CD14-positive monocyte (primary cell): ENCODE measurements at places on chromosomes 11 and 22.

DNA sequence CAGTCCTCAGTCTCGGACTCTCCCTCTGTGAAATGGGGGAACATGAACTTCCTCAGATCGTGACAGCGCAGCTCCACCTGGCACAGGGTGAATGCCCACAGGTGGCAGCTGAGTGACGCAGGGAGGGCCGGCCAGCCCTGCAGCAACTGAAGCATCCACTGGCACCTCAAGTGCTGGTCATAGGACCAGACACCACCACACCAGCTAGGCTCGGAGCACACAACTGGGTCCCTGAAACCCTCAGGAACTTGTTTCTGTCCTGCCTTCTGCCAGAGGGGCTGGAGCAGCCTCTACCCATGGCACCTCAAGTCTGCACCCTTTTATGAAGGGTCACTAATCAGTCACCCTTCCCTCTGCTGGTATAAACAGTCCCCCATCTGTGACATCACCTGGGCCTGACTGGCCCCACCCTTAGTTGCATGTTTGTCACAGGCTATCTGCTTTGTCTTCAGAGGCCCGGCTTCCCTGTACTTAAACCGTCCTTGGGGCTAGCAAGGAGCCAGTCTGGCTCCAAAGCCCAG is 7.4 kb upstream of the CDC42BPG start:
- DNase-seq: no peak

DNA sequence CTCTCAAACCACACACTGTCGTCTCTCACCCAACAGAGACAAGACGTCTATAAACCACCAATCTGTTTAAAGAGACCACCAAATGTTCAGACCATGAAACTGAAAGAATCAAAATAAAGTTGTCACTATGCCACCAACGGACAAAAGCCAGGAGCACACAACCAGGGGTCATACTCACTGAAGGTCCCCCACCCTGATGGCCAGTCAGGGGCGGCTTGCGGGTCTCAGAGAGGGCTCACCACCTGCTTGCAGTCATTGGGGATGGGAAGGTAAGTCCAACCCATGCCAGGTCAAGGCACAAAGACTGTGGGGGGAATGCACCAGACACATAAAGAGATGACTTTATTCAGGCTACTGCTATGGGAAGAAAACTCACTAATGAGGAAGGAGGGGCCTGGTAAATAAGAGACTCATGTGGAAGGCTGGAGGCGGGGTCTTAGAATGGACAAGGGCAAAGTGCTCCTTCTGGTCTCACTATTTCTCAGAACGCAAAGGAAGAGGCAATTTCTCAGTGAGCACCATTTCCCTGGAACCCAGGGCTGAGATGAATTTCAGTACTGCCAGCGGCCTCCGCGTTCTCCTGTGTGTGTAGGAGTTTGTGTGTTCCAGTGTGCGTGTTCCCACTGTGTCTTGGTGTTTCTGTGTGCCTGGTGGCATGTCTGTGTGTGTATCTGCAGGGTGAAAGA is 17.3 kb downstream of the SCARF2 start:
- no peak for DNase-seq

DNA sequence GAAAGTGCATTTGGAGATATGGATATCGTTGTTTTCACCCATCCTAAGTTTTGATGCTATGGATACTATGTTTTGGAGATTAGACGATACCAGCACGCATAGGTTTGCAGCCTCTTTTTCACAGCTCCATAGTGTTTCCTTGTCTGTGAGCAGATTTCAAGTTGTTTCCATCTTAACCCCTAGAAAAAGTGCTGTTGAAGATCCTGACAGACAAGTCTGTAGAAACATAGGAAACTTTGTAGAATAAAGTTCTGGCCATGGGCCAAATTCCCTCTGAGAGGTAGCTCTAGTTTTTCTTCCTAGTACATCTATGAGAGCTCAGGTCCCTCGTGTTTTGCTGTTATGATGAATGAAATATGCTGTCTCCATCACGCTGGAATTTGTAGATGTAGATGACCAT is 32.4 kb downstream of the ST3GAL4 start:
- no peak for DNase-seq

DNA sequence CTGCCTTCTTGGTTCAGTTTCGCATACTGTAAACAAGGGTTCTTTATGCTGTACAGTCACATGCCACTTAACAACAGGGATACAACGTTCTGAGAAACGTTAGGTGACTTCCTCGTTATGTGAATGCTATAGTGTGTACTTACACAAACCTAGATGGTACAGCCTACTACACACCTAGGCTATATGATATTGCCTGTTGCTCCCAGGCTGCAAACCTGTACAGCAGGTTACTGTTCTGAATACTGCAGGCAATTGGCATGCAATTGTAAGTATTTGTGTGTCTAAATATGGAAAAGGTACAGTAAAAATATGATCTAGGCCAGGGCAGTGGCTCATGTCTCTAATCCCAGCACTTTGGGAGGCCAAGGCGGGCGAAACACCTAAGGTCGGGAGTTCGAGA is 85.7 kb upstream of the PRDM11 start:
- no peak for DNase-seq

- no peak for DNase-seq
Measured at GRCh38 chr22:23548501-23549197, 31.4 kb downstream of the IGLL1 start.

- DNase-seq: no peak
Measured at GRCh38 chr11:93192163-93192562, 5.6 kb downstream of the SLC36A4 start.

GRCh38 chr11:1202154-1202775 is 20.6 kb upstream of the MUC5B start:
- DNase-seq: no peak

GRCh38 chr11:44988981-44989635 is 38.4 kb upstream of the TP53I11 start:
- DNase-seq: no peak

DNA sequence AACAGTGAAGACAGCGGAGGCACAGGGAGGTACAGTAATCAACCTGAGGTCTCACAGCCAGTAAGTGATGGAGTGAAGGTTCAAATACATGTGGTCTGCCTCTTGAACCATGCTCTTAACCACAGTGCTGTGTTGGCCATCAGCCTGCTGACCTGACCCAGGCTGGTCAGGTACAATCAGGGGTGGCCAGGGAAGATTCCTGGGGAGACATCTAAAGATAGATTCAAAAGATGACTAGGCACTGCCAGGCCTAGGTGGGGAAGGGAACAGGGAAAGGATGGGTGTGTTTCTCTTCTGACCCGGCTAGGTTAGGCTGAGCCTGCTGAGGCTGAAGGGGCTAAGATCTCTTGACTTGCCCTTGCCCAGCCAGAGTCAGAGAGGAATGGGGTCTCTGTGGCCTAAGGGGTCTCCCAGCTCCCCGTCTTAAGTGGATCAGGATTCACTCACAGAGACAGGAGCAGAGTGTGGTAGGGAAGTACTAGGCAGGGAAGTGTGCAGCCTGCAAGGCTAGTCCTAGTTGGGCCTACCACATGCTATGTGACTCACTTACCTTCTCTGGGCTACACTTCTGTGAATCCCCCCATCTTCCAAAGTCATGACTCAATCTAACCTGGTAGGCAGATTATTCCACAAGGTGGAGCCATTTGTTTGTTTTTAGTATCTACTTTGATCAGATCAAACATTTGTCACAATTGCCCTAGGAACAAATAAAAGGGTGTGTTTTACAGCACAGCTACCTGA is 10.4 kb upstream of the SREBF2 start:
- peak; percentile 88 for DNase-seq

GRCh38 chr11:106331176-106331575 is 253.7 kb downstream of the AASDHPPT start:
- no peak for DNase-seq

- DNase-seq: no peak
Measured at GRCh38 chr11:61680622-61681221, 531 bp downstream of the DAGLA start.

DNA sequence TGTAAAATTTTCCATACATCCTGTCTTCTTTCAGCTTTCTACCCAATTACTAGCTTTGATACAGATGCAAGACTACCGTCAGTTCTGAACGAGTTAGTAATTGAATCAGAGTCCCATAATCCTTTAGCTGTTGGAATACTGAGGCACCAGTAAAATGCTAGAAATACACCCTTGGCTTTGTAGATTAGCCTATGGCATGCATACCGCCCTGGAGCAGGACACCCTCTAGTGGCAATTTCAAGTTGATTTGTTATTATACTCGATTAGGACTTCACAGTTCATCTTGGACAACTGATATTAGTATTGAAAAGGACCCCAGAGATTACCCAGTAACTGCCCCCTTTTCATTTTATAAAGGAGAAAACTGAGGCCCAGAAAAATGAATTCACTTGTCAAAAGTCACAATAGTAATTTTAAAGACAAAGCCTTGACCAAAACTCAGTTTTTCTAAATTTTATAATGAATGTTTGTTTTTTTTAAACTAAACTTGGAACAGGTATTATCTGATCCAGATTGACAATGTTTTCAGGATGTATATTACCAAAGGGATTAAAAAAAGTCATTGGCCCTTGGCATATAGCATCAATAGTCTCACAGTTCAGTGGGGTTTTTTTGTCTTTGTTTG is 72.6 kb downstream of the HIPK3 start:
- peak; percentile 53 for DNase-seq

GRCh38 chr11:86335131-86335767 is 33.2 kb downstream of the HIKESHI start:
- DNase-seq: no peak

DNA sequence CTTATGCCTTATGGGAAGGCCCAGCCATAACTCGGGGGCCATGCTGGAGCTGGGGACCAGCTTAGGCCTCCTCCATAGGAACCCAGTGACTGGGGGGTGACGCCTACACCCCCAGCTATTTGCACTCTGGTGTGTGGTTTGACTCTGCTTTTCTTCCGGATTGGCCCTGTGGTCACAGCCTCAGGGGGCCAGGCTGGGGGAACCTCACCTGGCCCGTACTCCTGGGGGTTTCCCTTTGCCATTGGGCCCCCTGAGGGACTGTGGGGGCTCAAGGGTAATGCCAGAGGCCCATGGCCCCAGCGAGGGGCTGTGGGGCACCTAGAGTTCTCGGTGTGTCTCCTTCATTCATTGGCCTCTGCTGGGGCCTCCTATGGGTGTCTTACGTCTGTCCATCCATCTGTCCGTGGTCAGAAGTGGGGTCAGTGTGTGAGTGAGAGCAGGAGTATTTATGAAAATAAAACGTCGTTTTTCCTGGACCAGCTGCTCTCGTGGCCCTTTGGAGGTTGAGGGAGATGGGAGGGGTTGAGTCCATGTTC is 6.3 kb upstream of the SH3BP1 start:
- no peak for DNase-seq

DNA sequence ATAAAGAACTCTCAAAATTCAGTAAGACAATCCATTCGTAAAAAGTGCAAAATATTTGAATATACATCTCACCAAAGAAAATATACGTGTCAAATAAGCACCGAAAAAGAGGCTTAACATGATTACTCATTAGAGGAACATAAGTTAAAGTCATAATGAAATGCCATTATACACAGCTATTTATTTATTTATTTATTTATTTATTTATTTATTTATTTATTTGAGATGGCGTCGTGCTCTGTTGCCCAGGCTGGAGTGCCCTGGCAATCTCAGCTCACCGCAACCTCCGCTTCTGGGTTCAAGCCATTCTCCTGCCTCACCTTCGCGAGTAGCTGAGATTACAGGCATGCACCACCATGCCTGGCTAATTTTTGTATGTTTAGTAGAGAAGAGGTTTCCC is 203.6 kb upstream of the UBASH3B start:
- no peak for DNase-seq

- DNase-seq: no peak
Measured at GRCh38 chr22:30365891-30366290, 9.1 kb downstream of the CCDC157 start.

DNA sequence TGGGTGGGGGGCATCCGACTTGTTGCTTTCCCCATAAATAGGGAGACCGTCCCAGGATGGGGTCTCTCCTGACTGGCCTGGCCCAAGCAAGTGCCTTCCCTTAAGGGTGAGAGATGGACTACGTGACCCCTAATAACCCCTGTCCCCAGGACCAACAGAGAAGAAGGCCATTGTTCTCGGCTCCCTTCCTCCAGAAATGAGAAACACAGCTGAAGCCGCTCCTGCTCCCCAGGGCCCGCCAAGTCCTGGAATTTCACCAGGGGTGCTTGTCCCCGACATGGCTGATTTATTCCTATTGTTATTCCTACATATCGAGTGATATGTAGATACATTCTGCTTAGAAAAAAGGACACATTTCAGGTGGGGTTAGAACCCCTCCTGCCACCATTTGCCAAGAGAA is 100.8 kb downstream of the TP53I11 start:
- no peak for DNase-seq

DNA sequence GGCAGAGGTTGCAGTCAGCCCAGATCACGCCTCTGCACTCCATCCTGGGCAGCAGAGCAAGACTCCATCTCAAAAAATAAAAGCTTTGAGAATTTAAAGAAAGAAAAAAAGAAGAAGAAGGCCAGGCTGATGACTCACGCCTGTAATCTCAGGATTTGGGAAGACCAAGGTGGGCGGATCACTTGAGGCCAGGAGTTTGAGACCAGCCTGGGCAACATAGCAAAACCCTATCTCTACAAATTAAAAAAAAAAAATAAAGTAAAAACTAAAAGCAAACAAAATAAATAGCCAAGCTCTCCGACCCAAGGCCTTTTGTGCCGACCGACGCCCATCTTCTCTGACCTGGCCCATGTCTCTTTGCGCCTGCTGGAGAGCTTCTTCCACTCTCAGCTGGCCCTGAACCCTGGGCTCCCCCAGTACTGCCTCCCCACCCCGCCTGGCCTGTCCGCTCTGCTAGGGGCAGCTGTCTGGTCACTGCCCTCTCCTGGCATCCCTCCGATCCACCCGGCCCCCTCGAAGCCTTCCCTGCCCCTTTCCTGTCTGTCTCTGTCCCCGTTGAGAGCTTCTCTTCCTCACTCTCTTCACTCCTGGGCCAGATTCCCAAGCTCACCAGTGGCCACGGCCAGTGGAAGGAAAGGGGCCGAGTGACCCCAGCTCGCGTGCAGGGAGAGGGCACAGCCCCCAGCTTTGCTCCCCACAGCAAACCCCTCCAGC is 4.8 kb upstream of the LSP1 start:
- no peak for DNase-seq

GRCh38 chr22:38868286-38868721 is 3.7 kb downstream of the CBX6 start:
- no peak for DNase-seq

- DNase-seq: no peak
Measured at GRCh38 chr11:125167954-125168835, 3.6 kb downstream of the PKNOX2 start.

GRCh38 chr22:28006271-28006670 is 87.2 kb upstream of the PITPNB start:
- no peak for DNase-seq

DNA sequence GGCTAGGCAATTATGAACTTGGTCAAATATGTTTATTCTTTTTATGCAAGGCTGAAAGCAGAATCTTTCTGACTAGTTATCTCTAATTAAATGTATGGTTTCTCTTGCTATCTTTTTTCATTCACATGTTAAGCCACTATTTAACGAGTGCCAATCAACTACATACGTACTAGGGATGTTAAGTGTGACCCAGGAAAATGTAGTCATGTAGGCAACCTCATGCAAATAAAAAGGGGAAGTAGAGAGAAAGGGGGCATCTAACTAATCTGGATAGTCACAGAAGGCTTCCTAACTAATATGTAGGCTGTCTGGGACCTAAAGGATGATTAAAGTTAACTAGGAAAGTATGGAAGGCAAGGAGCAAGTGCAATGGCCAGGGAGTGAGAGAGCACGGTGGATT is 23.5 kb downstream of the TBRG1 start:
- no peak for DNase-seq

GRCh38 chr11:118046964-118047700 is 29.7 kb upstream of the TMPRSS4 start:
- no peak for DNase-seq

GRCh38 chr11:12118949-12119348 is 8.6 kb downstream of the MICAL2 start:
- peak; percentile 39 for DNase-seq

- no peak for DNase-seq
Measured at GRCh38 chr22:34943830-34944229, 122.1 kb upstream of the ISX start.

GRCh38 chr11:47881145-47881544 is 33.0 kb upstream of the NUP160 start:
- peak; percentile 19 for DNase-seq
